M059J (cell line): ENCODE measurements at places on chromosomes 7 and 10. TPM values are rescaled to one million over a fixed set of nuclear protein-coding genes. Genes with fewer than 3 reads are reported as not detected.
A peak's percentile ranks its signal among the peaks of the same experiment; 100 is the strongest.

DNA2 gene
- total RNA-seq, result 11.9 and 23.2 TPM in 2 replicates

GRIFIN gene
- not detected in 2 replicates for total RNA-seq

DNA sequence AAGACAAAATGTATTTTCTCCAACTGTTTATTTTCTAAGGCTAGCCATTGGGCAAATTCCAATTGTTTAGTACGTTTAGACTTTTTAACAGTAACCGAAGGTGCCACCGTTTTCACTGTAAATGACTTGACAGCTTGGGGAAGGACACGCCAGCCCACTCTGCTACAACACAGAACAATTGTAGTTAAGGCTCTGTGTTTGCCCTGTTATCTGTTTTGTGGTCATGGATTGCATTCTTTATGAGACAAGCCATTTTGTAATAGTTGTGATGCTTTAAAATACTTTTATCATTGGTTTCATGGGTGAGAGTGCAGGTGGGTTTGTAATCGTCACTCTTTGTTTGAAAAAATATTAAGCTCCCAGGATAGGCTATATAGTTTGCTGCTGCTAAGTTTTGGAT, 6.6 kb upstream of the PITRM1 start:
- no peak for DNase-seq

- DNase-seq, result no peak
Observed at GRCh38 chr7:12385364-12385786, 18.3 kb downstream of the VWDE start.

DNA sequence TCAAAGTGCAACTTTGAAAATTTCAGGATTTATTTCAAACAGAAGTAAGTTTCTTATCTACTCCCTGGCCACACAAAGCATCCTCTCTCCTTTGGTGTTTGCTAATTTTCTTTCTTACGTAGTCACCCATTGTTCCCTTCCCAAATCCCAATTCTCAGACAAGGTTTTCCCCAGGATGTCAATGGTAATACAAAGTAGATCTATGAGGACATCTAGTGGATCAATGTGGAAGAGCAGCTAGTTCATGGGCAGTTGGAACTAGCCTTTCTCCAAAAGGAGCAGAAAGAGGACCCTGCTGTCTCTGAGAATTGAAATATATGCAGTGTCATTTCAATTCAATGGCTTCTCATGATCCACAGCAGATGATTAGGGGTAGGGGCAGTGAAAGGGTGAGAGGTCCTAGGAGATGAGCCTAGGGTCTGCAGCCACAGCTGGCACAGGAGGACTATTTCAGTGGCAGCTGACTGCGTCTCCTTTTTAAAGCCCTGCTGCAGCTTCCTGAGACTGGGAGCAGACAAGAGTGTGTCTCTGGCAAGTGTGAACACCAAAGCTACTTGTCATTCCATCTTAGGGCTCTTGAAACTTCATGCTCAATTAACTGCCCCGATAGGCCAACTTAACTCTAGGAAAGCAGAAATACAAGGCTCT, 632.6 kb downstream of the KCNMA1 start:
- peak; percentile 52 for DNase-seq
